ENCODE measurements at places on chromosomes 6 and 20.
A peak's percentile ranks its signal among the peaks of the same experiment; 100 is the strongest.

- peak; percentile 43 for DNase-seq
Observed at GRCh38 chr6:15244620-15245360, 1.1 kb upstream of the JARID2 start.

DNA sequence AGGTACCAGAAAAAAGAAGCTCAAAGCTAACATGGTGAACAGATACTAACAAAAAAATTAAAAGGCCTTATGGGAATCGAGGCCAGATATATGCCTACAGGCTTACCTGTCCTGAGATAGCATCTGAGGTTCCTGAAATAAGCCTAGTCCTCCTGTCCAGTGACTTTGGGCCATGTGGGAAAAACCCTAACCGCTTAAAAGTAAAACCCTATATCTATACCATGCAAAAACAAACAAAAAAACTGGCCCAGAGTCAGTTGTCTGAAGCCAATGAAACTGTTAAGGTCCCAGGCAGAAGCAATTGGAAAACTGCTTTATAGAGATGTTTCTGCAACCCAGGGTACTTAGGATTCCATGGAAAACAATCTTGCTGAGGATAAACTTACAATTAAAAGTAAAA is 122.9 kb downstream of the HIVEP1 start:
- DNase-seq = no peak

GRCh38 chr20:17875106-17875980 is 93.3 kb downstream of the SNX5 start:
- no peak for DNase-seq

GRCh38 chr6:143328876-143329275 is 121.6 kb downstream of the ADAT2 start:
- DNase-seq = no peak

DNA sequence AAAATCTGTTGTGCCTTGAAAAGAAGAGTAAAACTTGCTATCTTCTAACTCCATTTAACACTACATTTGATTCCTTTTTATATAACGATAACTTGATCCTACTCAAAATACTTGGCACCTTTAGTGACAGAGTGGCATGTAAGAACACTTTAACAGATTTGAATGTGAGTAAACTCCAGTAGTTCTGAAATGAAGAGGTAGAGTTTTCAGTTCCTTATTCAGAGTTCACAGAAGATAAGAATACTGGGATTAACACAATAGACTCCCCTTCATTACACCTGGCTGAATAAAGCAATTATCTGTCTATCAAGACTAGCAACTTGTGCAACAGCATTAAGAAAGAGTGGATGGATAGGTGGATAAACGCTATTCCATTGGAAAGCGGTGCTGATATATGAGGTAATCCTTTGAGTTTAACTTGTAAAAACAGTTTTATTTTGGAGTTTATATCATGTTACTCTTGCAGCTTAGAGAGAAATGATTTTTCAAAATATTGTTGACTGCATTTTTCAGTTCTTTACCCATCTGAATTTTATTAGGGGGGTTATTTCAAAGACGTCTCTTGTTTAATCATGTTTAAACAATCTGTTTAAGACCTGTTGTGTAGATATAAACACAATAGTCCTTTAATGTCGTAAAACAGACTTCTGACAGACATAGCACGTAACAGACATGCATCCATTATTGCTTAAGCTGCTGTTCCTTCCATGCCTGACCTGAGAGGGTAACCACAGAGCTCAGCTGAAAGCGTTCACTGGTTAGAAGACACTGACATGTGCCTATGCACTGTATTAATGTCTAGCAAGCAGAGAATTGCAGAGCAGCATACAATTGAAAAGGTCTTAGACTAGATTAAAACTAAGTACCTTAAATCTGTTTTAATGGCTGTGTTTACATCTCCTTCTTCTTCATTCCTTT is 102.4 kb upstream of the SUPT3H start:
- DNase-seq = no peak

DNA sequence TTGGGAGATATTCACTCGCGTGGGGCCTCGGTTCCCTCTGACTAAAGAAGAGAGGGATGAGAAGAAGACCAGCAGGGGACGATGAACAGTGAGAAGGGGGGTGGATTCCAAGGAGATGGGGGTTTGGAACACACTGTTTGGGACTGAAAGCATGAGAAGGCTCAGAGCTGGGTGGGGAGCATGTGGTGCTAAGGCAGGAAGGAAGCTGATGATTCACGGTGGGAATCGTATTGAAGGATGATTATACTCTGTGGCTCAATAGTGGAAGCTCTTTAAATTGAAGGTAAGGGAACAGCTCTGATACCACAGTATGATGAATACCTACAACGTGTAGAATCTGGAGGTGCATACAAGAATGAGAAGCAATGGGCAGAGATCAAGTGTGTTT is 117.5 kb upstream of the KCNK16 start:
- DNase-seq = no peak

DNA sequence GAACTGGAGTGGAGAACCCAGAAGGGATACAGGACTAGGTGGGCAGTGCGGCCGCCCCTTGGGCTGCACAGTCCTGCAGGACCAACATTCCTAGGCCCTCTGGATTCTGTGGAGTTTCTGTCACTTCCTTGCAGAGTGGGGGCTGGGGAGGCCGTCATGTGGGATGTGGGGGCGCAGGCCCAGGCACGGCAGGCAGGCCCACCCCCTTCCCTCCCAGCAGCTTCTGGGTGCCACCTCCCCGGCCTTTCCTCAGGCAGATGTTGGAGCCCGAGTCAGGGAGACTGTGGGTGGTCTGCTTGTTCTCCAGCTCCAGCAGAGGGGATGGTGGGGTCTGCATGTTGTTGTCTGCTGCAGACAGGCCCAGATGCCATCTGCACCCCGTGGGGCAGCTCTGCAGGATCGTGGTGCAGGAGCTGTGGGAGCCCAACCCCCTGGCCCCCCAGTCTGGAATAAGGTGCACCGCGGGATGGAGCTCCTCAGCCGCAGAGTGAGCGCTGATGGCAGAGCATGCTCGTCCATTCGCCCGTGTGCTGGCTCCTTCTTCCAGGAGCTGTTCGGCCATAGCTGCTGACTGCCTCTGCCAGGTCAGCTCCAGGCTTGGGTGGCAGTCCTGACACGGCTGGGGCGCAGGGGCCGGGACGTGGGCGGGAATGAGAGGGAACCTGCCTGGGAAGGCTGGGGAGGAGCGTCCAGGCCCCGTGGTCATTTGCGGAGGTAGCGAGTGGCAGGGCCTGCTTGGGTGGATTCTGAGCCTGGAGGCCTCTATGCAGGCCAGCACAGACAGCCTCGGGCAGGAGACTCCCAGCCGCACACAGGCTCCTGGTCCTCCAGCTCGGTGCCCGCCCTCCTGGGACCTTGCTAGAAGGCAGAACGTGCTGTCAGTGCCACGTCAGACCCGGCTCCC is 18.1 kb downstream of the SLC17A9 start:
- no peak for DNase-seq

DNA sequence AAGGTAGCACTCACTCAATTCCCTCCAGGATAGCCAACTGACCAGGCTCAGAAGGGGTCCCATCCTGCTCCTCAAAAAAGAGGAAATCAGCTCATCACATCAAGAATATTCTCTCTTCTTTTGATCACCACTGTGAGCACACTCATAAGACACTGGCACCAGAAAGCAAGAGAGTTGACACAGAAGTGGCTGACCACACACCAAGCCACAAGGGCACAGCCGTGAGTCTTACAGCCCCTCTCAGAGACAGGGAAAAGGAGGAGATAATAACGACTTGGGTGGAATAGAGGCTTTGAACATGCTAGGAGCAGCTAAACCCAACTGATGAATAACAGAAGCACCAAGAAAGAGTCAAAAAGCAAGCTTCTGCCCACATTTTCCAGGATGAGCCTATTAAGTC is 249.1 kb upstream of the PREP start:
- DNase-seq = no peak

- no peak for DNase-seq
Observed at GRCh38 chr20:57922083-57922482, 212.3 kb upstream of the PMEPA1 start.

DNA sequence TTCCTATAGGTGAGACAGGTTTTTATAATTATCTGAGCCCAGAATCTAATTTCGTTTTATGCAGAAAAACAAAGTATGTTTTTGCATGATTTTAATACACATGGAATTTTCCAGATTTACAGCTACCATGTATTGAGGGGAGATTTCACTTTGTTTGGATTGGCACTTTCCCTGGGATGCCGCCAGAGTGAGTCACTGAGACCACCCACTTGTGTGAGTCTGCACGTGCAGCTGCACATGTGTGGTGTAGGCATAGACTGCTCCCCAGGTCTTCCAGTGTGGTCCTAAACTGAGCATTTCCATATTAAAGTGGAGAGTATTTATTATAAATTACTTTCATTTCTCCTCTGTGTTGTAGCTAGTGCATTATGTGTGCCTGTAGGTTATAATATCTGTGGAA is 186.8 kb downstream of the UBE3D start:
- no peak for DNase-seq

- DNase-seq = no peak
Observed at GRCh38 chr6:106411643-106412200, 51.2 kb downstream of the CRYBG1 start.

DNA sequence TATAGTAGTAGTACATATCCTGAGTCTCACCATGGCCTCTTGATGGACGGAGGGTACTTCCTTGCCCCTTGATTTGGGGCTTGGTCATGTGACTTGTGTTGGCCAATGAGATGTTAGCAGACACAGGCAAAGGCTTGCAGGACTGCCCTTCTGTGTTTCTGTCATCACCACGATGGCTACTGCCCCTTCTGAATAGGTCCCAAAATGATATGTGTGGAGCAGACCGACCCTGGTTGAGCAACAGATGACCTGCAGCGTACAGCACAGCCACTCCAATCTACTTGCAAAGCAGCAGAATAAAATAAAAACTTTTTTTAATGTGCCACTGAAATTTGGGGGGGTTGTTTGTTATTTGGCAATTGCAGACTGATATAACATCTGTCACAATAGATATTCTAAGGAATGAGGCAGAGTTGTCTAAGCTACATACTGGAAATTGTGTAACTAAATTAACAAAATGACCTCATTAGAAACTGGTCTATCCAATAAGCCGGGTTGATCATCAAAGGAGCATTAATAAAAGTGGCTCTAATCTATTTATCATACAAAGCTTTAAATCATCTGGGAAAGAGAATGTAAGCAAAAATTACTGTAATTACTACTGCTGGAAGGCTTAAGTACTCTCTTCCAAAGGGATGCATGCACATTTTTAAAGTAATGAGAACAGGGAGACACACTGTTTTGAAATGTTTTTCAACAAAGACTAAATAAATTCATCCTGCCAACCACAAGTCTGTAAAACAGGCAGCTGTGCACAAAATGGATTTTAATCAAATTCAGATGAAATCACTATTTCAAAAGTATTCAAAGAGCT is 209.5 kb downstream of the KIF16B start:
- DNase-seq = no peak
